ENCODE measurements at places on chromosomes 1 and 21.

GRCh38 chr1:3184666-3185065, 115.7 kb downstream of the PRDM16 start:
- DNase-seq, result no peak

DNA sequence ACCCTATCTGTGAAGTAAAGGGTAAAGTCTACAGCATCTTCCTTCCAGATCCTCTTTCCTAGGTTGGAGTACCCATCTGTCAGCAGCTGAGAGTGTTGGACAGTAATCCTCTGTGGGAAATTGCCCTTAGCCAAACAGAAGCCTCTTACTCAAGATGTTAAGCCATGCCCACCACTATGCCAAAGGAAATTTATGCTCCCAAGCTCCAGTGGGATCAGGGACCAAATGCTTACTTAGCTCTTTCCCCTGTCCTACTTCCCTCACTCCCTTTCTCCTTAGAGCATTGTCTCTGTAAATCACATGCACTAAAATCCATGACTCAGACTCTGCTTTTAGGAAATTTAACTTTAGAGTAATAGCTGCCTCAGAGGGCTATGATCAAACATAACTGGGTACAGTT, 254.0 kb downstream of the BRINP2 start:
- DNase-seq, result no peak

GRCh38 chr21:37757606-37758376, 158.5 kb downstream of the KCNJ6 start:
- DNase-seq, result no peak

GRCh38 chr1:72397786-72398185, 115.4 kb upstream of the NEGR1 start:
- no peak for DNase-seq

GRCh38 chr1:62426237-62426636, 10.6 kb upstream of the USP1 start:
- no peak for DNase-seq

DNA sequence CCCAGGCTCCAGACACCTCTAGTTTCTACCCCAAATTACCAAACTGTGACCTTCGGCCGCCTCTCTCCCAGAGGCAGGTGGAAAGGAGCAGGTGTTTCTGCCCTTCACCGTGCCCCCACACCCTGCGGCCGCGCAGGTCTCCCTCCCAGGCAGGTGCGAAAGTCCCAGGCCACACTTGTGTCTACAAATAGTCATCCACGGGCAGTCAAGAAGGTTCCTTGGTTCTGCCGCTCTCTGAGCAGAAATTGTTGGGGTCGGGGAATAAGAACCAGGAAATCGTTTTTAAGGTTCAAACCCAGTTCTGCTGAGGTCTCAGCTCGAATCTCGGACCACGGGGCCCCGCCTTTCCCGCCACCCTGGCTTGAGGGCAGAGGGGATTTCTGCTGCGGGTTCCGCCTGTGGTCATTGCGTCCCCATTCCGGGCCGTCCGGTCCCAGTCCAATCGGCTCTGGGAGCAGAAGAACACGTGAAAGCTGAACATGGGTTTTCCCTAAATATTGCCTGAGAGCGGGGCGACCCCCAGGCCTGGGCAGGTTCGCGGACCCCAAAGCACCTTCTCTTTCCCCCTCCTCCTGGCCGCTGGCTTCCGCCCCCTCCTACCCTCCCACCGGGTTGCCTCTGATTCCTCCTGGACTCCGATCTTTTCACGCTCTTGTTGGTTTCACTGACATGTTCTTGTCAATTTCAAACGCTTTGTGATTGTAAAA, 1.2 kb upstream of the ATF3 start:
- no peak for DNase-seq

DNA sequence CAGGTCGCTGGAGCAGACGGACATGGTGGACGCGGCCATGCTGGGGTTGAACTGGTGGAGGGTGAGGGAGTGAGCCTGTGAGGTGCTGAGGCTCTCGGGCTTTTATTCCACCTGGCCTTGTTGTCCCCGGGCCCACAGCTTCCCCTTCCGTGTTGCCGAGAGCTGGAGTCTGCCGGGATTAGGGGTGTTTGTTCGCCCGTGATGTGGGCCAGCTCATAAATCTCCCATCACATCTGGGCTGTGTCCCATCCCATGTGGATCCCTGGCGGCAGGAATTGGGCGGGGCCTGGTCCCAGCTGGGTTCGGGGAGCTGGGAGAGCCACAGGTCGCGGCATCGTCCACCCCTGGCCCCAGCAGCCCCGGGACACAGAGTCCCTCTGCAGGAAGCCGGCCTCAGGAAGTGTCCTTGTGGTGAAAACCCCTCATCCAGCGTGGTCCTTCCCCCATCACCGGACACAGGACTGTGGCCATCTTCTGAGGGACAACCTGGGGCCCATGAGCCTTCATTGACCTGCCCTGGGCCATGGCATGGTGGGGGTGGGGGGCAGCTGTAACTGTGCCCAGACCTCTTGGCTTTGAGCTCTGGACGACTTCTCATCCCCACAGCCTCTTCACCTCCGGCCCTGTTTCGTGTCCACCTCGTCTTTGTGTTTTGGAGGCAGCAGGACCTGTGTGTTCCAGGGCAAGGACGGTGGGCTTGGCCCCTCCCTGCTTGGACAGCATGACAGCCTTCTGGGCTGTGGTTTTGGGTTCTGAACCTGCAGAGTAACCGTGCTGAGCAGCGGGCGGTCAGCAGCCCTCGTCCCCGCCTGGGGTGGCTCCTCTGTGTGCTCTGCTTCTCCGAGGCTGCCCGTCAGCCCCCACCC, at the start of gene KRTAP10-6:
Gene KRTAP10-6 (minus strand): TSS at position 60 of the 866 bp plus-strand sequence. CDS start 21 bp downstream, at position 39.
- DNase-seq, result no peak

- DNase-seq, result no peak
Measured at GRCh38 chr1:245590726-245591125, 435.9 kb downstream of the KIF26B start.

Data from activated T-cell treated with anti-CD3 and anti-CD28 coated beads for 48 hours (primary cell).